ENCODE measurements at places on chromosomes 16 and 17.

- no peak for DNase-seq
Measured at GRCh38 chr17:80219763-80220053, 425 bp downstream of the SGSH start.

- no peak for DNase-seq
Measured at GRCh38 chr17:47819475-47819874, 2.1 kb downstream of the OSBPL7 start.

DNA sequence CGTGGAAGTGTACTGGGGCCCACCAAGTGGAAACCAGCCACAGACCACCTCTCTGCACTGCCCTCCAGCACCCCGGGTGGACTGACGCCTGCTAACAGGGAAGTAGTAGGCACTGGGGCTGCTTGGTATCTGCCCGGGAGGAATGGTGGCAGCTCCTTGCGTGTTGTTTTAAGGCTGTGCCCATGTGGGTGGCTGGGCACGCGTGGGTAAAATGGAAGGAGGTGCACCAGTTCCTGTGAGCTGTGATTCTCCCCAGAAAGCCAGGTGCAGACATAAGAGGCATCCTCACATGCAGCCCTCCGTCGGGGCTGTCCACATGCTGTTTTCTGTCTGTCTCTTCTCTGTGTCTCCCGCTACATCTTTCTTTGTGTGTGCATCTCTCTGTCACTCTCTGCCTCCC lies 122.3 kb downstream of the ENGASE start:
- DNase-seq = no peak

GRCh38 chr16:12215277-12216105 lies 239.0 kb downstream of the SNX29 start:
- DNase-seq = no peak

DNA sequence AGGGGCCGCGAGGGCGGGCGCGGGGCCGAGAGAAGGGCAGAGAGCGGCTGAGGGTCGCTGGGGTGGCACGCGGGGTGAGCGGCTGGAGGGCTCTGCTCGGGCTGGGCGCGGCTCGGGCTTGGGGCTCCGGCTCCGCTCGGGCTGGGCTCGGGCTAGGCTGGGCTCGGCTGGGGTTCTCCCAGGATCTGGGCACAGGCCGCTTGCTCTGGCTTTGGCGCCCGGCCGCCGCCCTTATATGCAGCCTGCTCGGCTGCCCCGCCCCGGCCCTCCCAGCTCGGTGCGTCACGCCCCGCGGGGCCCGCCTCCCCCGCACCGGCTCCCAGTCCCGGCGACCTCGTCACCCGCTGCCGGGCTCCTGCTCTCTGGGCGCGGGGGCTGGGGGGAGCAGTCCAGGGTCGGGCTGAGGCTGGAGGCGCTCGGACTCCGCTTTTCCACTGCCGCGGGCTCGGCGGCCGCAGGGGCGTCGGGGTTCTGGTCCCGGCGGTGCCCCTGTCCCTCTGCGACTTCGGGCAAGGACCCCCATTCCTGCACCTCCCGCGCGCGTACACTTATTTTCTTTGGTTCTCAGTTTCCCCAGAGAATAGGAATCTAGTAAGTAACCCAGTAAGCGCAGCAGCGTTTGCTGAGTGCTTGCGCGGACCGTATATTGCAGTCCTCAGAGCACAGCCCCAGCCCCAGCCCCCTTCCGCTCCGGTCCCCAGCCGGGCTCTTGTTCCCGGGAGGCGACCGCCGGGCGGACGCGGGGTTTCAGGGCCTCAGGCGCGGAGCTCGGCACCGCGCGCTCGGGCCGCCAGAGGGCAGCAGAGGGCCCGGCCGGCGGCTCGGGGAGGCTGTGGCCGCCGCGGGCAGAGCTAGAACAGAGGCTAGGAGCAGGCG lies at the start of gene RASD1:
Gene RASD1 (minus strand): TSS at position 207 of the 876 bp plus-strand sequence. CDS start 214 bp downstream, outside the sequence.
- DNase-seq = peak; percentile 82

DNA sequence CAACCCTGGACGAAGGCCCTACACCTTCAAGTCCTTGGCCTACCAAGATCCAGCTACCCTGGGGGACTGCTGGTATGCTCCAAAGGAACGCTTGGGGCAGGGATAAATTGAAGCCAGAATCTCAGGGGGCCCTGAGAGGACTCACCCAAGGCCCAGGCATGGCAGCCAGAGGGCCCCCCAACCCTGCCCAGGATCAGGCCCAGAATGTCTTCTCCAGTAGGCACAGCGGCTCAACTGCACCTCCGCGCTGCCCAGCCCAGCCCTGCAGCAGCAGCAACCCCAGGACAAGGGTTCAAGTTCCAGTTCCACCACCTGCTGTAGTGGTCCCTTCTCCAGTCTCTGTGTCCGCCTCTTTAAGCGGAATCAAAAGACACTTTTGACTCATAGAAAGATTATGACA lies 2.2 kb downstream of the TFAP4 start:
- no peak for DNase-seq

DNA sequence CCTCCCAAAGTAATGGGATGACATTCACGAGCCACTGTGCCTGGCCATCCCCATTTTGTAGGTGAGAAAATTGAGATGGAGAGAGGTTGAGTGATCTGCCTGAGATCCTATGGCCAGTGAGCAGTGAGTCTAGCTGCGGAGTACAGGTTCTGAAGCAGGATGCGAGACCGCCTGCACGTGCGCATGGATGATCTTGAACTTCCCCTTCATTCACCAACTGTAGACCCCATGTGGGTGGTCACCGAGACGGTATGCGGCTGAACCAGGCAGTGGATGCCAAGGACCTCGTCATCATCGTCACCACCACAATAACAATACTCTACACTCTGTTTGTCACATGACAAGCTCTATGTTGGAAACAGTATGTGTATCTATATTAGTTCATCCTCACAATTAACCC lies 6.2 kb upstream of the SPNS3 start:
- DNase-seq = no peak

DNA sequence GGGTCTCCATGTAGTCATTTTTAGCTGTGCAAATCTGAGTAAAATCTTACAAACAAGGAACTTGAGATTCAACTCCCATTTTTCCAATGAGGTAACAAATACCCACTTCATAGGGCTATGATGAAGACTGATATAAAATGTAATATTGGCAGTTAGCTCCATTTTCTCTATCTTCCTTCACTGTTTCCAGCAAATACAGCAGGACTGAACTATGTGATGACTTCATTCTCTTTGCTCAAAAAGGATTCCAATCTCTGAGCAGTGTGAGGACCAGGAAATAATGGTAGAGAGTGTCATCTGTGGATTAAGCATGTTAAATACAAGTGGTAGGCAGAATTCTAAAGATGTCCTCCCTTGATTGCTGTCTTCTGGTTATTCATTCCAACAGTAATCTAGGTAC lies 18.3 kb downstream of the RND2 start:
- no peak for DNase-seq

- DNase-seq = peak; percentile 48
Measured at GRCh38 chr17:81509207-81509971, 3.2 kb downstream of the ACTG1 start.

DNA sequence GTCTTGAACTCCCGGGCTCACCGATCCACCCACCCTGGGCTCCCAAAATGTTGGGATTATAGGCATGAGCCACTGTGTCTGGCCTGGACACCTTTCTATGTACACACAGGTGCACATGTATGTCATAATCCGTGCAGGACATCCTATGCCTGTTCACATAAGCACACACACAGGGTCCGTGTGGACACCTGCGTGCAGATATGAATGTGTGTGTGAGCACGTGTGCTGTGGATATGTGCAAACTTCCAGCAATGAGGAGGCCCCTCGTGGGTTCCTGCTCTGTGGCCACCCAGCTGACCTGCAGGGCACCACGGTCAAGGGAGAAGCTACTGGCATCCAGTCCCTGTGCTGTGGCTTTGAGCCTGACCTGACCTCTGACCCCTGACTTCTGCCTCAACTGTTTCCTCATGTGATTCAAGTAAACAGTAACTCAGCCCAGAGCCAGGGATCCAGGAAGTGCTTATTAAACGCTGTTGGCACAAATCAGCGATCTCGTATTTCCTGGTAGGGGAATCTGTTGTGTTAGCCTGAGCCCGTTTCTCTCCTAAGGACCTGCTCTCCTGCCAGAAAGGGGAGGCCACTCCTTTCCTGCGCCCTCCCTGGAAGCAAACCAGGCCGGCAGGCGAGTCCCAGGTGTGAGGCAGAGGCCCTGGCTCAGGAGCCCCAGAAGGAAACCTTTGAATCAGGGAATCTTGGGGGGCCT lies 6.5 kb downstream of the CPNE7 start:
- no peak for DNase-seq

DNA sequence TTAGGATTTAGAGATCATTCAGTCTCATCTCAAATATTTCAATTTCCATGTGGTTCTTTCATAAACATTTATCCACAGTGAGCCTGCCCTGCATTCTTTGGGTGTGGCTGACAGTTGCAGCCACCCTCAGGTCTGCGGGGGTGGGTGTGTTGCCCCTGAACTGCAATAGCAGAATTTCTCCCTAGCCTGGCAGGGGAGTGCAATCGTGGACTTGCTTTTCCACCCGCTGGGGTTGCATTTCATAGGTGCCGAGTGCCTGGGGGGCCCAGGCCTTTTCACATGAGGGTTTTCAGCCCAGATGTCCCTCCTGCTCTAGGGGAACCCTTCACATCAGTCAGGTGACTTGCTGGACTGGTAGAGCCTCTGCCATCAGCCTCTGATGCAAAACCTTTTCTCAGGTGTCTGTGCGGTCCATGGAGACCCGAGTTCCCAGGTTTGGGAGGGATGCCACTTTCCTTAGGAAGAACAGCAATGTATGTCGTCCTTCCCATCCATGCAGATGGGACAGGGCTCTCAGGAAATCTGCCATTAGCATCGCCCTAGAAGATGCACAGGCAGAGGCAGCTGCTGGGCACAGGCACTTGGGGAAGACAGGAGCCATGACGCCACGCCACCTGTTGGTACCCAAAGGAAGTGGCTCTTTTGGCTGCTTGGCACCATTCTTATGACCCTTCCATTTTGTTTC lies 2.4 kb upstream of the USP36 start:
- peak; percentile 68 for DNase-seq

- DNase-seq = peak; percentile 15
Measured at GRCh38 chr17:3796822-3797170, 4.2 kb downstream of the ITGAE start.

GRCh38 chr17:77716289-77716926 lies 242.1 kb upstream of the TNRC6C start:
- no peak for DNase-seq

GRCh38 chr16:77789085-77790008 lies 983 bp downstream of the VAT1L start:
- DNase-seq = no peak

GRCh38 chr16:74732707-74733350 lies 32.2 kb upstream of the MLKL start:
- no peak for DNase-seq

DNA sequence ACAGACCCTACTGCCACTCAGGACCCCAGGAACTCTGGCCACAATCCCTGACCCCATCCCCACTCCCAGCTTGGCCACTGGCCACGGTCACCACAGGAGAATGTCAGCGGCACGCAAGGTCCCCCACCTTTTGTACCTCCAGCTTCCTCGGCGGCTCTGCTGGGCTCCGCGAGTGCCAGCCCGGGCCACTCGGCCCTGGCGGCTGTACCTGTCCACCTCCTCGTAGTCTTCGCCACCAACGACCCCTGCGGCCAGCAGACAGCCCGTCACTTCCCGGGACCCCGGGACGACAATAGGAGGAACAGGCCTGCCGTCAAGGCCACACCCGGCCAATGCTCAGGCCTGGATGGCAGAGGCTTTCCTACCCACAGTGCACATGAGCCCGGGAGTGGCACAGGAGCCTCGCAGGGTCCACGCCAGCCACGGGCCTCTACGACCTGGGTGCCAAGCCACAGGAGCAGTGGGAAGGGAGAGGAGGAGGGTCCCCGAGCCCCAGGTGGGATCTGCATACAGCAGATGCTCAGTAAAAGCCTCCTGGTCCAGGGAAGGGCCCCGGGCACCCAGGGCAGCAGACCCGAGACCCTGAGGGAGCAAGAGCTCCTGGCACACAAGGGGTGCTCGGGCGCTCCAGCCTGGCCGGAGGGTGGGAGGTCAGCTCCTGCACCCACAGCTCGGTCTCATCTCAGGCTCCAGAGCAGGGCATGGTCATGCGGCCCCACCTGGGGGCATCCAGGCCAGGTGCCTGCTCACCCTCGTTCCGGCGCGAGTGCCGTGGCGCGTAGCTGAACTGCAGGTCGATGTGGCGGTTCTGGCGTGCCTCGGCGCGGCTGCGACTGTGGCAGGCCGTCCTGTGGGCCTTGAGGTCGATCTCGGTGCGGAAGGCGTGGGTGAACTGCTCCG lies 7.9 kb downstream of the ZNF598 start:
- no peak for DNase-seq

DNA sequence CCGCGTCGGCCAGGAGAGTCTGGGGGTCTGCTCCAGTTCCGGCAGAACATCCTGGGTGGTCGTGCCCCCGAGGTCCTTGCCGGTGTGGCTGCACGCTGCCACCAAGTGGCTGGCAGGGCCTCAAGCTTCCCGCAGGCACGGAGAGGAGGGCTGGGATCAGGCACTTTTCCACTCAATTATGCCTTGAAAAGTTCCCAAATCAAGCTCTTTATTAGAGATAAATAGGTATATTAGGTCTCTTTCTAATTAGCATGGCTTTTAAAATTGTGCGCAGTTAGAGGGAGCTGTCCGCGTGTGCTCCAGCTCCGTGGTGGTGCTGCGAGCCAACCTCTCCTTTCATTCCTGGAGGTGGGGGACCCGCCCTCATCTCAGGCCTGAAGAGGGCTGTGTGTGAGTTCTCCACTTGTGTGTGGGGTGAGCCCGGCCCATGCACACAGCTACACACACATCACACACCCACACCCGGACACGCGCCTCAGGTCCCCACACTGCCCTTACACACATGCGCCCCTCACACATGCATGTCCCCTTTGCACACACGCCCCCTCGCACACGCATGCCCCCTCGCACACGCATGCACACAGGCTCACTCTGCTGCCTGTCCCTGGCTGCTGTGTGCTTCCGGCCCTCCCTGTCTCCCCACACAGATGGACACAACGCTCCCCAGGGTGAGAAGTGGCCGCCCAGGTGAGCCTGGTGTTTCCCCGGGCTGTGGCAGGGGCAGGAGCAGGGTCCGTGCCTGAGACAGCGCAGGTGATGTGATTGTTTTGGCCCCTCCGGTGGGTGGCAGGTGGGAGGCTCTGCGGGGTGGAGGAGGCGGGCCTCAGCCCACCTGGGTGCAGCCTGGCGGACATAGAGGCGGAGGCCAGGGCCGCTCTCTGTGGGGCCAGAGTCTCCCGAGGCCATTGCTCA lies 28.8 kb downstream of the CACNA1H start:
- DNase-seq = no peak

GRCh38 chr17:81429821-81430551 lies 34.7 kb downstream of the BAHCC1 start:
- no peak for DNase-seq

DNA sequence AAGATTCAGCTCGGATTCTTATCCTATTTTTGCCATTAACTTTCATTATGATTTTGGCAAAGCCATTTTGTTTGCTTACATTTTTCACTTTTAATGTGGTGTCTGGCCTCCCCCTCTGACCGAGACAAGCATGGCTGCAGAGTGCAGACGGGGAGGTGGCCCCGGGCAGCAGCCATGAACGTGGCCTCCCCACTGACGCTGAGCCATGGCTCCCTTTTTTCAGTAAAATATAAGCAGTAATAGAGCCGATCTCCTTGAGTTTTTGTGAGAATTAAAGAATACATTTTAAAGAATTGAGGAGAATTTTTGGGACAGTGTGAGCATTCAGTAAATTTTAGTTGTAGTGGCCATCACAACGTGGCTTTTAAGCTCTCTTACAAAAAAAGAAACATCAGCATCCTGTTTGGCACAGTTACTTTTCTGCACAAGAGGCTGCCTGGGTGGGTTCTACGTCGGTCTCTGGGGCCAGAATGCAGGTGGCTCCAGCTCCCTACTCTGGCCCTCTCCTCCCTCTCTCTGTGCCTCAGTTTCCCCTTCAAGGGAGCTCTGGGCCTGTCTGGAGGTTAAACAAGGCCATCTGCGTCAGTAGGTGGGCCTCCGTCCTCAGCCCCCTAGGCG lies 68.8 kb upstream of the ZNF750 start:
- no peak for DNase-seq
